ENCODE measurements at places on chromosomes 6 and 20.

- DNase-seq = no peak
These were observed 368.9 kb upstream of the JARID2 start for GRCh38 chr6:14876778-14877613.

- no peak for DNase-seq
These were observed 29.9 kb downstream of the RAB44 start for GRCh38 chr6:36727505-36728021.

- no peak for DNase-seq
These were observed 28.8 kb upstream of the HINT3 start for GRCh38 chr6:125927761-125928160.

GRCh38 chr6:126071000-126071647, 84.8 kb downstream of the TRMT11 start:
- no peak for DNase-seq

- no peak for DNase-seq
These were observed 53.2 kb downstream of the IRF4 start for GRCh38 chr6:444653-445275.

GRCh38 chr6:71205336-71205956, 83.2 kb upstream of the OGFRL1 start:
- DNase-seq = no peak

- DNase-seq = no peak
These were observed 8.9 kb downstream of the PNISR start for GRCh38 chr6:99416226-99416625.

GRCh38 chr6:37868447-37868825, 48.9 kb downstream of the ZFAND3 start:
- peak; percentile 30 for DNase-seq

- DNase-seq = no peak
These were observed 465.1 kb downstream of the DOK5 start for GRCh38 chr20:54940522-54940921.

DNA sequence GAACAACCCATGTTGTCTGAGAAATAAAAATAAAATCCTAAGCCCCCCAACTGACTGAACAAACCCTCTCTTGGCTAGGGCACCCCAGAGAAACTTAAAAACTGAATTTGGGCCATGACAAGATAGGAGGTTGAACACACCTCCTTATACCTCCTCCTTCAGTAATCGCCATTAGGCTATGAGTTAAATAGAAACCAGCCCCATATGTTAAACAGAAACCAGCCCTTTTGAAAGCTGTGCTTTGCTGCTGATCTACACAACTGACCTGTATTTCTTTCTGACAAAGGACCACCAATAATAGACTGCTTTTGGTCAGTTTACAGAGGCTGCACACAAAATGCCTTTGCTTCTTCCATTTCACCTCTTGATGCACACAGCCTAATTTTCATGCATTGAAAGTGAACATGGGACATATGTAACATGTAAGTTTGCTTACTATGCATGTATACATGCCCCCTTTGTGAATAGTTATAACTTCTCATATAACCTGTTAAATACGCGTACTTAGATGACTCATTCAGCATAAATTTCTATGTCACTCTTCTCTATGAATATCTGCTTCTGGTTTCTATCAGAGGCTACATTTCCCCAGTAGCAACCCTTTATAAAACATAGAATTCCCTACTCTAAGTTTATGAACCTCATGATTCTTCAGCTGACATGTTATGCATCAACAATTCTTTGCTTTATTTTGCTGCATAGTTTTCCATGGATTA, 462.9 kb downstream of the COL12A1 start:
- DNase-seq = no peak

GRCh38 chr6:25359191-25359861, 80.2 kb downstream of the CARMIL1 start:
- peak; percentile 61 for DNase-seq

GRCh38 chr20:62760856-62761758, 35.2 kb upstream of the MRGBP start:
- DNase-seq = no peak

- no peak for DNase-seq
These were observed 33.9 kb downstream of the SLC17A4 start for GRCh38 chr6:25788305-25788922.

DNA sequence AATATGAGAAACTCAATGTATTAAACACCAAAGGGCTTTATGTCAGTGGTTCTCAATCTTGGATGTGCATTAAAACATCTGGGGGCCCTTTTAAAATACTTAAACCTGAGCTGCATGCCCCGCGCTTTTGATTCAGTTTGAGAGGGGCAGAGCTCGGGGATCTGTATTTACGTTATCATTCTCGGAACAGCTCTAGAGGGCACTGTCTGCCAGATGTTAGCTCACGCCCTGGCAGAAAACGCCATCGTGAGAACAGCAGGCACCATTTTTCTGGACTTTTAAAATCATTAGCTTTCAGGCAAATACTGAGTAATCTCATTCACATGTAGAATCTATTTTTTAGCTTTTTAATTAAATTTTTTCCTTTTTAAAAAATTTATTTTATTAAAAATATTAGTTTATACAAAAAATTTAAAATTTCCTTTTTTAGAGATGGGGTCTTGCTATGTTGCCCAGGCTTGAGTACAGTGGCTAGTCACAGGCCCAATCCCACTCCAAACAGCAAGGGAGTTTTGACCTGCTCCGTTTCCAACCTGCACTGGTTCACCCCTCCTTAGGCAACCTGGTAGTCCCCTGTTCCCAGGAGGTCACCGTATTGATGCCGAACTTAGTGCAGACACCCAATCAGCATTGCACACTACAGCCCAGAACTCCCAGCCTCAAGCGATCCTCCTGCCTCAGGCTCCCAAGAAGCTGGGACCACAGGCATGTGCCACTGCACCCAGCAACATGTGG, 30.0 kb upstream of the ZNF133 start:
- no peak for DNase-seq

DNA sequence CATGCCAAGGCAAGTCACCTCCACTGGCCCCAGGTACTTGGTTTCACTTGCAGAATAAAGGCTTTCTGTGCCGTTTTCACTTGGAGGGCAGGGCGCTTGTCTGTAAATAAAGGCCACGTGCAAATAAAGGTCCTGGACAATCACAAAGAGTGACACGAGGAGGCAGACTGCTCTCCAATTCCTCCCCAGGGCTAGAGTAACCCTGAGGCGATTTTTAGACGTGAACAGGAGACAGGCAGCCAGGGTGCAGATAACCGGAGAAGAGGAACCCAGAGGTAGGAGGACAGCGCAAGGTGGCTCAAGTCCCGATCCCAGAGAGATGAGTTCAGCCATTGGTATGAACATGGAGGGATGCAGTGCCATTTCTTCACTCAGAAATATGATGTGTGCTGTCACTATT, 327.4 kb downstream of the KIF16B start:
- no peak for DNase-seq

DNA sequence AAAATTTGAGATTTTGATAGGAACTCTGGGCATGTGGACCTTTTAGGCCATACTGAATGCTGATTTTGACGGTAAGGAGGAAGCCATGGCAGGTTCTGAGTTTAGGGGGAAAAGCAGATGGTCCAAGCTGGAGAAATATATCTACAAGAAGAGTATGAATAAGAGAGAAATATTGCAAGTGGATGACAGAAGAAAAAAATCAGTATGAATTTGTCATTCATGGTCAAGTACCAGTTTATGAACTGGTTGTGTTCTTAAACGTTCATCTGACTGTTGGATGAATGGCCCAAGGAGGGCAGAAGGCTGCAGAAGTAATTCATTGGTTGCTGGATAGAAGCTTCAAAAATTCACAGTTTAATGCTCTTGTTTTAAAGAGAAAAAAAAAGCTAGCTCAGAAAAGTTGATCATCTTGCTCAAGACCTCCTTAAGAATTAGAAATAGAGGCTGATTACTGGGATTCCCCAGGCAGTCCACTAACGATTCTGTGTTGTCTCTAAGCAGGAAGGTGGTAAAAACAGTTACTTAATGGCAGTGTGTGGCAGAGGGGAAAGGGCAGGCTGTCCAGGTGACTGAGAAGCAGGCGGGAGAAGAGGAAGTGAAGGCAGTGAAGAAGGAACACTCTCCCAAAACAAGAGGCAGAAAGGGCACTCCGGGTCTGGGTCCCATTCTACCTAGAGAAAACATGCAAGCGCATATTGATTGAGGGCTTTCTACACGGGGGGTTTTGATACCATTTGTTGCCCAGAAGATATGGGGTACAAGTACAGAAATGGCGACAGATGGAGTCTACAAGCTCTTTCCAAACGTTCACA, 2.0 kb upstream of the DUSP22 start:
- DNase-seq = no peak

DNA sequence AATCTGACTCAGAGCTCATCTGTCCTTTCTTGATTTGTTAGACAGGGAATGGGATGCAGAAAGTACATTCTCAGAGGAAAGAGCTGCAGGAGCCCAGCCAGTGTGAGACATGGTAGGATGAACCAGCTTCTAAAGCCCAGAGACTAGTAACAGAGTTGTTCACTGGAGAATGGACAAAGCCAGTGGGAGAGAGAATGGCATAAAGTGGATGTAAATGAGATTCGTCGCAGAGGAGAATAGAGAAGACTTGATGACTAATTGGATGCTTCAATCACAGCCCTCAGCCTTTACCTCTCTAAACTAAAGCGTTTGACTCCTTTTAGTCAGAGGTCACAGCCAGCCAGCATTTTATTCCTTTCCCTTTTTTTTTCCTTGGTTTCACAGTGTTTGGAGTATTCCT, 25.5 kb upstream of the L3MBTL3 start:
- no peak for DNase-seq

DNA sequence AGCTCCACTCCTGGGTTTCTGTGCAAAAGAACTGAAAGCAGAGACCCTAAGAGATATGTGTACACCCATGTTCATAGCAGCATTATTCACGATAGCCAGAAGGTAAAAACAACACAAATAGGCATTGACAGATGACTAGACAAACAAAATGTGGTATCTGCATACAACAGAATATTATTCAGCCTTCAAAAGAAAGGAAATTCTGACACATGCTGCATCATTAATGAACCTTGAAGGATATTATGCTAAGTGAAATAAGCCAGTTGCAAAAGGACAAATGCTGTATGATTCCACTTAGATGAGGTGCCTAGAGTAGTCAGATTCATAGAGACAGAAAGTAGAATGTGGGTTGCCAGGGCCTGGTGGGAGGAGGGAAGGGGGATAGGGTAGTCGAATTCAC, 17.8 kb downstream of the AAR2 start:
- no peak for DNase-seq

DNA sequence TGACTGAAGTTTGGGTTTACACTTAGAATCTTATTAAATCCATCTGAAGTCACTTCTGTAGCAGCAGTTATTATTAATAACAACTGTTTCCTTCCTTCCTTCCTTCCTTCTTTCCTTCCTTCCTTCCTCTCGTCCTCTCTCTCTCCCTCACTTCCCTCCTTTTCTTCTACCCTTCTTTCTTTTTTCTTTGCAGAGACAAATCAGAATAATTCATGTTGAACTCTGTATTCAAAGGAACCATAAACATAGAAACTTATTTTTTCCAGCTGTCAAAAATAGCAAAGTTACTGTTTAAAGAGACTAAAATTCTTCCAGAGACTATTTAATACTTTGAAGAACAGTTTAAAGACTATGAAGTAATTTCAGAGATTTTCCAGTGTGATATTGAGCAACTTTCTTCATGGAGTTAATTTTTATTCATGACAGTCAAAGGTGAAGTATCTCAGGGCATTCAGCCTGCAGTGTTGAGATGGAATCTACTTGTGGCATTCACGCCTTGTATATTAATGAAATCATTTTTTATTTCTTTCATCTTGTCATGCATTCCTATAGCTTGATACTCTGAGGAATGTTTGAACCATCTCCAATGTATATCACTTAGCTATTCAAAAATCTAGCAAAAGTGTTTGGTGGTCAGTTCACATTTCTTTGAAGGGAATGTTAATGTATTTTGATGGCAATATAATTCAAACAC, 109.7 kb downstream of the BCAS1 start:
- DNase-seq = no peak

DNA sequence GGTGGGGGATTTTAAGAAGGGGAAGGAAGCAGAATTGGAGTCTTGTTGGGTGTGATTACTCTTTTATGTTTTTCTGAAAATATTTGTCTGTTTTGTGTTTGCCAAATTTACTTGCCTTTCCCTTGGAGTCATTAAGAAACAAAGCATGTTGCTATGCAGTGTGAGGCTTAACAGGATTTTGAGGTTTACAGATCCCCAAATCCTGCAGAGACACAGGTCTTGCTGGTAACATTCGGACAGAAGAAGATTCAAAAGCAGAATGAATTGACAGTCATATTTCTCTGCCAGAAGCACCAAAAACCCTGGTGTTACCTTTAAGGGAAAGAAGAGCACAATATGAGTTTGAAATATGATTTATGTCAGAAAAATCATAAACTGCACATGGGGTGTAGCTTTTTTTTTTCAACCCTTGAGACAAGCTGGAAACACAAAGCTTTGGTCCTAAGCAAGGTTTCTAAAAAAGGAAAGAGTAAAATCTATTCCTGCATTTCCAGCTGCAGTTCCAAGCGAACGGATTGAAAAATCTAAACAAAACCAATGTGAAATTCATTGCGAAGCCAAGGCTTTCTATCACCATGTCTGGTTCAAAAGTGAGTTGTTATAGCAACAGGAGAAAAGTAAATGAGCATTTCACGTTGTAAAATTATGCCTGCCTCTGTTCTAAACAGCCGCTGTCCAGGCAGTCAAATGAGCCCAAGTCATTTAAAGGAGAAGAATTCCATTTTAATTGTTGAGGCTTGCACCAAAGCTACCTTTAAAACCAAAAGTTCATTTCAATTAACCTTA, 358.9 kb upstream of the SASH1 start:
- no peak for DNase-seq

DNA sequence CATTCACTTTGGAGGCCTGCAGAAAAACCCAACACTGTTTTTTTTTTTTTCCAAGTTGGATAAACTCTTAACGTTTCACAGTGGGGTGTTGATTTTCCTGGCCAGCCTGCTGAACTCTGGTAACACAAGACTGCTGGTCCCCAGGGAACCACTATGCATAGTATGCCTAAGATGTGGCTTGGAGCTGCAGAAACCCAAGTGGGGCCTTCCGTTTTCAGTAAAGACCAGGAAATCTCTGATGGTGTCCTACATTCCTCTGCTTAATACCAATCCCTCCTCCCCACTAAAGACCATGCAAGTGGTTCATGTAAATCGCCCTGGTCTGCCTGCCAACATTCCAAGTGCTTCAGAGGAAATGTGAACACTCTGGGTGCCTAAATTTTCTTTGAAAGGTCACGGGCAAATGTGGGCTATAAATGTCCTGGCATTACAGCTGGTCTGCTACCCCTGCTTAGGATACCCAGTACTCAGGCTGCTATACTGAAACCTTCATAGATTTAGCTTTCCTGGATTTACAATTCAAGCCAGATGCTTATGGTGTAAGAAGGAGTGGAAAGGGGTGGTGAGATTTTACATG, 615.4 kb downstream of the MAFB start:
- DNase-seq = no peak

DNA sequence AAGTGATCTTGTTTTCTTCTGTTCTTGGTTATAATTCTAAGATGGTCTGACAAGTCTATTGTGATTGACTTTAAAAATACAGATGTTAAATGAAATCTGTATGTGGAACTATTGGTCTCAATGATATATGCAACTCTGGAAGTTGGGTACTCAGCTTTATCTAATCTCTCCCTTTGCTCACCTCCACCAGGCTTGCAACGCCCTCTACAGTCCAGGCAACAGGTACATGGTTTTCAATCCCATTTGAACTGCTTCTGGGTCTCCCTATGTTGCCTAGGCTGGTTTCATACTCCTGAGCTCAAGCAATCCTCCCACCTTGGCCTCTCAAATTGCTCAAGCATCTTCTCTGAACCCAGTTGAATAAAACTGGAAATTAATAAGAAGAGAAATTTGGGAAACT, 25.6 kb upstream of the HLA-DQB1 start:
- no peak for DNase-seq
